ENCODE measurements at places on chromosomes 4 and X.

DNA sequence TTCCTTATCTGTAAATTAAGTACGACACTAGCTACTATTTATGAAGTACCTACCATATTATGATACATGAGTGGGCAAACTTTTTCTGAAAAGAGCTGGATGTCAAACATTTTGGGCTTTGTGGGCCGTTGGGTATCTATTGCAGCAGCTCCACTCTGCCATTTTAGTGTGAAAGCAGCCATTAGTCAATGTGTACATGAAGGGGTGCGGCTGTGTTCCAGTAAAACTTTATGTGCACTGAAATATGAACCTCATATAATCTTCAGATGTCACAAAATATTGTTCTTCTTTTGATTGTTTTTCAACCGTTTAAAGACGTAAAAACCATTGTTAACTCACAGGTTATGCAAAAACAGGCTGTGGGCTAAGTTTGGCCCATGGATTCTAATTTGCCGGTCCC, 14.1 kb downstream of the PRPS2 start:
- no peak for DNase-seq

GRCh38 chr4:54498661-54499111, 159.1 kb upstream of the KIT start:
- DNase-seq: no peak

- peak; percentile 61 for DNase-seq
Observed at GRCh38 chrX:43559644-43560043, 96.5 kb upstream of the MAOA start.

- peak; percentile 98 for DNase-seq
Observed at GRCh38 chr4:40301603-40302002, 33.5 kb upstream of the CHRNA9 start.

DNA sequence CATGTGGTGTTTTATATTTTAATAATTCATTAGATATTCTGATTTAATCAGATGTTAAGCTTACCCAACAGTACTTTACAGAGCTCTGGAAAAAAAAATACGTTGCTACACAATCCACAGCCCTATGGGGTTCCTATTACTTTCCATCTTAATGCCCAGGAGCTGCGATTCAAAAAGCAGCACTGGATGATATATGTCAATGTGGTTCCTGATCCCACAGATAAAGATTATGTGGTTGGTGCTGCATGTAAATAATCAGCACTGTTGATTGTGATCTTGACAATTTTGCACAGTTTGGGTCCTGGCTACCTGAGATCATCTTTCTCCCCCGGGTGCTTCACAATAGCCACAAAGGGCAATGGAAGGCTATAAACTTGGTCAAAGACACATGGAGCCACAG, 72.7 kb upstream of the DCLK2 start:
- no peak for DNase-seq
